ENCODE measurements at places on chromosomes 12 and 14.

GRCh38 chr12:104049903-104050356, at the start of gene GLT8D2:
Gene GLT8D2, minus strand, starts transcription at chr12:104050187. Its CDS starts 30,539 bp downstream, at chr12:104019648.
- DNase-seq: no peak

GRCh38 chr12:52496054-52496453, 3.0 kb upstream of the KRT6A start:
- no peak for DNase-seq

- no peak for DNase-seq
Observed at GRCh38 chr12:95146769-95147168, 70.5 kb downstream of the FGD6 start.

- DNase-seq: no peak
Observed at GRCh38 chr14:32134448-32135097, 57.5 kb downstream of the ARHGAP5 start.

DNA sequence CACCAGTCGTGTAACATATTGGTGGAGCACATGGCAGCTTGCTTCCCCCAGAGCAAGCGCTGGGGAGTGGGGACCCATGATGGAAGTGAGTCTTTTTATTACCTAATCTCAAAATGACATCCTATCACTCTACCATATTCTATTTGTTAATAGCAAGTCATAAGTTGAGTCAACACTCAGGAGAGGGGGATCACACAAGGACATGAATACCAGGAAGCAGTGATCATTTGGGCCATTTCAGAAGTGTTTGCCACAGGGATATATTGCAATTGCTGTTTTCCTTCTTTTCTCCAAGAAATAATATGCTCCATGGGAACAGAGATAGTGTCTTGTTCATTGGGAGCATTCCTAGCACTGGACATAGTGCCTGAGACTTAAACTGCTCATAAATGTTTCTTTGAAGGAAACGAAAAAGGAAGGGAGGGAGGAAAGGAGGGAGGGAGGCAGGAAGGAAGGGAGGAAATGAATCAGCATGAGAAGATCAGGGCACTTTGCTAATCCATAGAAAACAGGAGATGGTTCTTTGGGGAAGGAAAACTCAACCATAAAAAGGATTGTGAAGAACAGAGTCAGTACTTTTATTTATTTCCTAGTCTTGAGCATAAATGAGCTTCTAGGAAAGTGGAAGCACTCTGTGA, 39.2 kb upstream of the EEA1 start:
- no peak for DNase-seq

DNA sequence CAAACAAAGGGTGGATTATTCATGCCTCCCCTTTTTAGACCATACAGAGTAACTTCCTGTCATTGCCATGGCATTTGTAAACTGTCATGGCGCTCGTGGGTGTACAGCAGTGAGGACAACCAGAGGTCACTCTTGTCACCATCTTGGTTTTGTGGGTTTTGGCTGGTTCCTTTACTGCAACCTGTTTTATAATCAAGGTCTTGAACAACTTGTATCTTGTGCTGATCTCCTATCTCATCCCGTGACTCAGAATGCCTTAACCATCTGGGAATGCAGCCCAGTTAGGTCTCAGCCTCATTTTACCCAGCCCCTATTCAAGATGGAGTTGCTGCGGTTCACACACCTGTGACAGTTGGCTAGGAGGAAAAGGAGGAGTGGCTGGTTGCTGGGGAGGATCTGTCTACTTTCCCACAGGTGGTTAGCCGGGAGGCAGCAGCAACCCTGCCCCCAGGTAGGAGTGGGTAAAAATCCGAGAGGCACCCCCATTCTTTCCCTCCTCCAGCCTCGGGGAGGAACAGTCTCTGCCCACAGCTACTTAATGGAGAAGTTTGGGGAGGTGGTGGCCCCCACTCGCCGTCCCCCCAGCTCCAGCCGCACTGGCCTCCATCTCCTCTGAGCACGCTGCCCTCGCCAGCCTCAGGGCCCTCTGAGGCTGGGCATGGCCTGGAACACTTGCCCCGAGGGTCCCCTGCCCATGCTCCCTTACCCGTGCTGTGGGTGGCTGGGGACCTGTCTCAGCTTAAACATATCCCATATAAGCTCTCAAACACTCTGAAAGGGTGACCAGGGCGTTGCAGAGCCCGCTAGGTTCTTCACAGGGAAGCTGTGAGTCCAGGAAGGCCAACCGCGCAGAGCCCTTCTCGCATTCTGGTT, 41.7 kb downstream of the SMIM41 start:
- no peak for DNase-seq

DNA sequence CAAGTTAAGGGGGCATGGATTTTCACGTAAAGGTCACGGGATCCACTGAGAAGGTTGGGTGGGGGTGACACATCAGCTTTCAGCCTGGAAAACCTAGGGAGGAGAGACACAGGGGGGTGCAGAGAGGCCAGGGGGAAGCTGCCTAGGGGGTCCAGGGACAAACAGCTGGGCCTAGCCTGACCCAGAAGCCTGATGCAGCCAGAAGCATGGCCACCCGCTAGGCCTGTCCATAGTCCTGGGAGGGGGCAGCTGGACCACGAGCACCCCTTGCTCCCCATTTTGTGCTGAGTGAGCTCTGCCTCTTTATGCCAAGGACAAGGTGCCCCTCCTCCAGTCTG, 322.7 kb upstream of the RTL1 start:
- no peak for DNase-seq

- no peak for DNase-seq
Observed at GRCh38 chr12:105347499-105347898, 17.0 kb downstream of the C12orf75 start.

- no peak for DNase-seq
Observed at GRCh38 chr12:989751-990660, 1.0 kb upstream of the ERC1 start.

DNA sequence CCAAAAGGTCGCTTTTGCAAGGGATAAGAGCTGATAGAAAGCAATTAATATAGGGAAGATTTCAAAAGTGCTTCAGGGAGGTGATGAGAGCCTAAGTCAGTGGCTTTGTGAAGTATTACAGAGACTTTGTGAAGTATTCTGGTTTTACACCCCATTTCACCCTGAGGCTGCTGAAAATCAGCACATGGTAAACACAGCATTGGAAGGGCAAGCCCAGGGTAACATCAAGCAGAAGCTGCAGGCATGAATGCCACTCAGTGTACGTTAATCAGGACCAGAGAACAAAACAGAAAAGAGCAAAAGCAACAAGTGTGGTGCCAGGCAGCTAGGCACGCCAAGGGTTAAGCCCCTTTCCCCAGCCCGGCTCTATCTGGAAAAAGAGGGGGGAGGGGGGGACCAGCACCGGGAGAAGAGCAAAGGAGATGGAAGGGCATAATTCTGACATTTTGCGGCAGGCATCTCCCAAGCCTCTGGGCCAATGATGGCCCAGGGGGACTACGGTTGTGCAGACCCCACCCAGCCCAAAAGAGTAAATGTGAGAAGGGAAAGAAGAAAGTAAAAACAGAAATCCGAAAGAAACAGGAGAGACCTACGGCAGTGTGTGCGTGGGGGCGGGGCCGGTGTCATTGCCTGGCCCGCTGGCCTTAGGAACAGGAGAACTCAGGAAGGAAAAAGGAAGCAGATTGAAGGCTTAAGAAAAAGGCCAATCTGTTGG, 58.9 kb downstream of the DHRS2 start:
- no peak for DNase-seq

DNA sequence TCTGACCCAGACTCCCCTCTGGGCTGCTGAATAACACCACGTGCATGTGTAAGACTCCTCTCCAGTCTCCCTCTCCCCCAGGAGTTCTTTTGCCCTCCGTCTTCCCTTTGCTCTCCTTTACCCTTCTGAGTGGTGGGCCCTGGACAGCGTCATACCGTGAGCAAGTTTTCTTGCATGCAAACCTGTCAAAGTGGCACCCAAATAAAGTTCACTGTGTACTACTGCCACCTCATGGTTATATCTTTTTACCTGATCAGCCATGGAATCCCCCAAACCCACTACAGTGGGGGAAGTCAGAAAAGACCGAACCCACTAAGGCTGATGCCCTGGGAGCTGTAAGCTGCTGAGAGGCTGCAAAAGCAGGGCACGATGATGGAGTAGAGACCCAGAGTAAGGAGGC, 131.1 kb upstream of the VRK1 start:
- DNase-seq: no peak

DNA sequence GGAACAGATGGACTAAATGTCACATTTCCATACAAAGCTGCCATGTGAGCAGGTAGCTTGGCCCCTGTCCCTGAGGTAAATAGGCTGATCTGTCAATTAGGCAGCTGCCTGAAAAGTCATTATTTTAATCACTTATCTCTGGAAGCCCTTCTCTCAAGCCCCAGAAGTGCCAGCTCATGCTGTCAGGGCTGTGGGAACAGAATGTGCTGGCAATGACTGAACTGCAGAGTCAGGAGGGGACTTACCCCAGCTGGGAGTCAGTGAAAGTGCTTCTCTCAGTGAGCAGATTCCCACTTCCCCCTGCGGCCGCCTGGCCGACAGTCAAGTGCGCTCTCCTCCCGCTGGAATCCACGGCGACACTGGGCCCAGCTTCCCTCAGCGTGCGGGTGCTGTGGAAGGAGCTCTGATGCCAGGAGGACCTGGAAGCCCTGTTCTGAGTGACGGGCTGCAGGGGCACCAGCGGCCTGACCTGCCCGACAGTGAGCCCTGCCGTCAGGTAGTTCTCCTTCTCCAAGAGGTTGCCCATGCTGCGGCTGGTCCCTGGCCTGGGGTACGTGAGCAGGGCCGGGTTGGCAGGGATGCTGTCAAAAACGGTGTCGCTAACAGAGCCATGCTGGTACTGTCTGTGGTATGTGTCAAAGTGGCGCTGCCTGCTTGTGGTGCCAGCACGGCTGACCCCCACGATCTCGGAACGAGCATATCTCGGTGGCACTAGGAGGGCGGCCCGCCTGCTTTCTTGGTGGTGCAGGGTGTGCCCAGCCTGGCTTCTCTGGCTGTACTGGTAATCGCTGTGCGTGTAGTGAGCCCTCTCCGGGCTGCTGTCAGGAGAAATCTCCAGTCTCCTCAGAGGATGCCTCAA, 18.7 kb downstream of the PKP2 start:
- no peak for DNase-seq

DNA sequence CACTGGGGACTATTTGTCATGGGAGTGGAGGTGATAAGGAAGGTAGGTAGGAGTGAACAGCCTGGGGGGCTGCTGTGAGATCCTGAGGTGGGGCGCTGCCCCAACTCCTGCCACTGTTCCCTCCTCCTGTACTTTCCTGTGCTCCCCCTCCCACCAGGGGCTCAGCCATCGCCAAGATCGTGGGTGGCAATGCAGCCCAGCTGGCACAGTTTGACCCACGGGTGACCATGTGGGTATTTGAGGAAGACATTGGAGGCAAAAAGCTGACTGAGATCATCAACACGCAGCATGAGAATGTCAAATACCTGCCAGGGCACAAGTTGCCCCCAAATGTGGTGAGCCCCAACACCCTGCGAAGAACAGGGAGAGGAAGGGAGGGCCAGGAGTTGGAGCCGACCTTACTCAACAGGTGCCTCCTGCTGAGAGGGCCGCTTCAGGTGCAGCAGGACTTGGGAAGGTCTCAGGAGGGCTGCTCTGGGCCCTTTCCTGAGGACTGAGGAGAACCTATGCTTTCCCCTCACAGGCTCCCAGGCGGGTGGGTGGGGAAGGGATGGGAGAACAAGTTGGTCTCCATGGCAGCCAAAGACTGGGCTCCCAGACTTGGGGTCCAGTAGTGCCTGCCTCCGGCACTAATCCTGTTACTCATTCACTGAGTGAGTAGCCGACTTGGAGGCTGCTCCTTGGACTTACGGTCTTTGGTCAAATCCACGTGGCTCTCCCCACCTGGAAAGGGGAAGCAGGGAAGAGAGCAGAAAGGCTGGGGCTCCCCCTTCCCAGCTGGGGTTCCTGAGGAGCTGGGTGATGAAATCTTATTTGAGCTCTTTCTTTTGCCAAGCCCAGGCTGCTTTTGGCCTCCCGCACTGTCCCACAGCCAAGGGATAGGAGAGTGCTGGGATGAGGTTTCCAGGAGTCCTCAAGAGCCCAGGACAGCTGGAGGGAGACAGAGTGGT, 884 bp downstream of the GPD1 start:
- DNase-seq: no peak

GRCh38 chr12:29565727-29566126, 68.2 kb upstream of the OVCH1 start:
- no peak for DNase-seq

DNA sequence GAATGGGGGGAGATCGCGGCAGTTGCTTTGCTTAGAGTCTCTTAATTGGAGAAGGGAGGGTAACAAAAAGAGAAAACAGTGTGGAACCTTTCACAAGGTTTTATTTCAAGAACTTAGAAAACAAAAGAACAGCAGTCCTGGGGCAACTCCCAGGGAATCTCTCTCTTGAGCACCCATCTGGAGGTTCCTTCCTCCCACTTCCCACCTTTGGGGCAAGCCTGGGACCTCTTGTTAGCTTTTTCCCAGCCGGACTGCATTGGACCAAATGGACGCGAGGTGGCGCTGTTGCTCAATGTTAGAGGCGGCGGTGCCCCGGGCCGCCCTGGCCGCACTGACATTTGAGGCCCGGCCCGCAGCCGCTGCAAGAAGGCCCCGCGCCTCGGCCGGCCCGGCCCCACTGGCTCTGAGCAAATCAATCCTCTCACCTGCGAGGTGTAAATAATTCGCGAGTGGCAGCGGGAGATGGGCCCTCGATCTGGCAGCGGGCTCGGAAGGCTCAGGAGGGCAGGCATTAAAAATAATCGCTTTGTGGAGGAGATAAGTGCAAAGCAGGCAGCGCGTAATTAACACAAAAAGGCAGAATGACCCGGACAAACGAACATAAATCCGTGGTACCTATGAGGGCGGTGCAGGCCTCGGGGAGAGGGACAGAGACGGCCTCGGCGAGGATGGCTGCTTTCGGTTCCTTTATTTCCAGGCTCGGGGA, 2.8 kb upstream of the HOXC8 start:
- DNase-seq: peak; percentile 88

DNA sequence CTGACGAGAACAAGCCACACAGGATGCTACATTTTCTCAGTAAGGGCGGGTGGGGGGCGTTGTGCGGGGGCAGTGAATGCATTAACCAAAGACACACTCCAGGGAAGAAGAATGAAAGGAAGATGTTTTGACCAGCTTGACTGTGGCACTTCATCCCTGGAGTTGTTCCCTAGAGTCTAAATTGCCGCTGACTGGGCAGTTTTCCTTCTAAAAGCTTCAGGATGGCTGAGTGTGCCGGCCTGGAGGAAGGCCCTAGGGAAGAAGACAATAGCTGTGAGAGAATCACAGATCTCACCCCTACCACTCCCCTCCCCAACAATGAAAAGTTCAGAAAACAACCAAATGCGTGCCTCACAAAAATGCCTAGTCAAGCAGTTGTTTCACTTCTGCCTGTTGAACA, 67.2 kb downstream of the NKX2-1 start:
- DNase-seq: no peak
